Stimulated activated CD4-positive, alpha-beta T cell treated with anti-CD3 and anti-CD28 coated beads, Interleukin-15, amount 100 ng/mL, for 24 hours (primary cell): ENCODE measurements at places on chromosomes 6 and 20.

GRCh38 chr20:62925420-62926228 is 681 bp downstream of the DIDO1 start:
- DNase-seq, result peak; percentile 61

DNA sequence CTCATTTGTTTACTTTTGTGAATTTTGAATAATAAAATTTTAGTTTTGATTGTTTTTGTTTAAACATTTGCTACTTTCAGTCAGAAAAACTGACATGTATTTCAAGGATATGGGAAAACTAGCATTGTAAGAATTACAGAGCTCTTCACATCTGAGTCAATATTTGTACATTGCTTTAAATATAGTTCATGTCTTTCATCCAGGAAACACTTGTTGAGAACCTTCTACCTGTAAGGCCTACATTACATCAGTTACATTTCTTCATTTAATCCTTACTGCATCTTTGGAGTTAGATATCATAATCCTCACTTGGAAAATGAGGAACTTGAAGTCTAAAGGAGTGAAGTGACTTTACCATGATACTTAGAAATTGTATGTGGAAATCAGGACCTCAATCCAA is 242.9 kb downstream of the KCNQ5 start:
- DNase-seq, result no peak

DNA sequence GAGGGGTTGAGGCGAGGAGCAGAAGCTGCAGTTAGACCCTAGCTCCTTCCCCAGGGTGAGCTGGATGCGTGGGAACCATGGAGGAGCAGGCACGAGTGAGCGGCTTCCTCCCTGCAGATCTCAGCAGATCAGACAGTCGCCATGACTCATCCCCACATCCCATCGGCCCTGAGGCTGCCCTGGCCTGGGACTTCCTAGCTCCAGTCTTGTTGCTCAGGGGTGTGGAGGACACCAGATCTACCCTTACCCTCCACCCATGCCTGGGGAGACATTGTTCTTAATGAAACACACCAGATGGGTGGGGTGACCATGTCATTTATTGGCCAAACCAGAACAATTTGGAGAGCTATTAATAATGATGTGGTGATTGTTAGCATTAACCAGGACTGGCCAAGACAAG is 36.3 kb upstream of the TGM2 start:
- DNase-seq, result no peak

DNA sequence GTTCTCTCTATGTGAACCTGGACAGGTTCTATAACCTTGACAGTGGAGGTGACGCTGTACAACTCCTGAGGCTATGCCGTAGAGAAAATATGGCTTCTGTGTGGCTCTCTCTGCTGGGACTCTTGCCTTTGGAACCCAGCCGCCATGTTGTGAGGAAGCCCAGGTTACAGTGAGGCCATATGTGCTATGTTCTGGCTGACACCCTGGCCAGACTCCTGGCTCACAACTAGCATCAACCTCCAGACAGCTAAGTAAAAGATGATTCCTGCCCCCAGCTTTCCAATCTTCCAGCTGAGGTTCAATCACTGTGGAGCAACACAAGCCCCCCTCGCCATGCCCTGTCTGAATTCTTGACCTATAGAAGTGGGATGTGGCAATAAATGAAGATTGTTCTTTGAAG is 57.0 kb downstream of the PPP1R3G start:
- no peak for DNase-seq
